ENCODE measurements at places on chromosomes 12 and 14.

DNA sequence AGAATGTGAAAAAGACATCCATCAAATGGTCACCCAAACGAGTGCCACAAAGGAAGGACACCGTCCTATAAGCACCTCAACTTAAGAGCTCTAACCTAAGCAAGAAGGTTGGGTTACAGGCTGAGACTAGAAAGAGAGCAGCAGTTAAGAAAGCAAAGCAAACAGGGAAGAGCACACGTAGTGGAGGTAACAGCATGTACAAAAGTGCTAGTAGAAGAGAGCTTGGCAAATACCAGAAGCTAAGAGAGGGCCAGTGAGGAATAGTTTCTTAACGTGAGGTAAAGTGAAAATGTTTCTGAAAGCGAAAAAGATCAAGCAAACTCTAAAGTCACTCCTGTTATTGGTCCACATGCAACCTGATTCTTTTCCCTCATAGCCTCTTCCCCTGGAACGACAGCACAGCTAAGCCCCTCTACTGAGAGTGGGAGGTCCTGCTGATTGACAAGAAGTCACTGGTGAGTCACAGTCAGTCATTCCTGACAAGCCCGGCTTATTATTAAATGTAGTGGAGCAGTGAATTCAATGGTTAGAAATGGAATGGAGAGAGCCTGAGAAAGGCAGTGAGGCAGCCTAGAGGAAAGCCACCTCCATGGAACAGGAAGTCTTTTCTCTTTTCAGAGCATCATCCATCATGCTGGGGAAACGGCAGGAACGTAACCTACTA lies 204.4 kb downstream of the SLC25A21 start:
- DNase-seq = no peak

DNA sequence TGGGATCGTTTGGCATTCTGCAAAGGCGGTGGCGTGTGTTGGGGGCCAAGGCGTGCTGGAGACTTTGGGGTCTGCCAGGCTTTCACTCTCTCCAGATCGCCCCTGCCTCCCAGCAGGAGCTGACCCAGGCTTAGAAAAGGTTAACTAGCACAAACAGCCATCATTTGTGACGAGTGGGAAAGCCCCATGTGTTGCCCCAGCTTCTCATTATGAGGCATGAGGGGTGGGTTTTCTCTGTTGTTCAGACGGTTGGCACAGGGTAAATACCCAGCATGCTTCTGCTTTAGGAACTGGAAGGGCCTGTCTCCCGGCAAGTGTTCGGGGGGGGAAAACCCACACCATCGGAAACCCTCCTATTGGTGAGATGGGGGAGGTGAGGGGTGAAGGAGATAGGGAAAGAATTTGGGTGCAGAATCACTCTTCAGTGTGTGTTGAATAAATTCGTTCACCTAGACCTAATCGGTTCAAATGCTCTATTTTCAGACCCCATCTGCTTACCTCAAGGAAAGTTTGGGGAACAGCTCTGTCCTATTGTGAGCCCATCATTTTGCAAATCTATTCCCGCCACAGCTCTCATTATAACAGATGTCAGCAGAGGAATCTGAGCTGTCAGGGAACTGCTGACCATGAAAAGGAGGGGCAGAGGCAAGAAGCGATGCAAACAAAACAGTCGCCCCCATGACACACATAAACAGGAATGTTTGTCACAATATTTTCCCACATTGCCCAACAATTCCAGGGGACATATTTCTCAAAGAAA lies 34.7 kb upstream of the C12orf42 start:
- DNase-seq = no peak

DNA sequence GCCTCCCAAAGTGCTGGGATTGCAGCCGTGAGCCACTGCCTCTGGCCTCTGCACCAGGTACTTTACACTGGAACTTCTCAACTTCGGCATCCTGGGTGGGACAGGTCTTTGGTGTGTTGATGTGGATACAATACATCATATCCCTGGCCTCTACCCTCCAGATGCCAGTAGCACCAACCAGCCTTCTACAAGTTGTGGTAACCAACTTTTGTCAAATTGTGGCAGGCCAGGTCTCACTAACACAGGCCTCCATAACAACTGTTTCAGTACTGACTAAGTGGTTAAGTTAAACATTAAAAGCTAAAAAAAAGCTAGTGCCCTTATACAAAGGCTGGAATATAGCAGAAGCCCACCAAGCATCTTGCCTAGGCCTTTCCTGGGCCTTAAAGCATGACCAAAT lies 232.9 kb downstream of the PCNX1 start:
- DNase-seq = no peak

DNA sequence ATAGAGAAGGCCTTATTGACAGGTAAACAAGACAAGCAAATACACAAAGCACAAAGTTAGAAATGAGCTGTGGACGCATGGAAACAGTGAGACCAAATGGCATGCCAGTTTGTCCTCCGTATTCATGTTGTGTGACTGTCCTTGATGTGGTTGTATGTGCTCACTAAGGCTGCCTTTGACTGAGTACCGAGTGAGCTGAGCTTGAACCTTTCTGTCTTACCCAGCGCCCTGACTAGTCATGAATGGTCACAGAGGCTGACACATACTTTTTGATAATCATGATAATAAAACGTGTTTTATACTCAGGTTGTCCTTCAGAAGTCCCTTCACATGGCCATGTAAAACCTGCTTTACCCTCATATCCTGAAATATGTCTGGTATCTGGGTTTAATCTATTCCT lies 553 bp upstream of the CATSPERB start:
- no peak for DNase-seq

DNA sequence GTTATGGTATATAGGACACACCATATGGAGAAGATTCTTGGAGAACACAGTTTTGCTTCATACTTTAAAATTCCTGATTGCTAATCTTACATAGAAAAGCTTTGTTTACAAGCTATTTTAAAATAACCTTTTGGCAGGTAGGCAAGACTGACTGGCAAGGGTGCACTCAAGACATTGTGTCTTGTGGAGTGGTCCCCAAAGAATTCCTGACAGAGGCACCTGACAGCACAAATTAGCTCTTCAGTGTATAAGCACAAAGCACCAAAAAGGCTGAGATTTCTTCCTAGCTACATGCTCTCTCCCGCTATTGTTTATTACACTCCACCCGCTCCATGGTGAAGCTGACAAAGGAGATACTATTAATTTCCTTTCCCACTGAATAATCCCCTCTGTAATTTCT lies 139.4 kb downstream of the MON2 start:
- no peak for DNase-seq

DNA sequence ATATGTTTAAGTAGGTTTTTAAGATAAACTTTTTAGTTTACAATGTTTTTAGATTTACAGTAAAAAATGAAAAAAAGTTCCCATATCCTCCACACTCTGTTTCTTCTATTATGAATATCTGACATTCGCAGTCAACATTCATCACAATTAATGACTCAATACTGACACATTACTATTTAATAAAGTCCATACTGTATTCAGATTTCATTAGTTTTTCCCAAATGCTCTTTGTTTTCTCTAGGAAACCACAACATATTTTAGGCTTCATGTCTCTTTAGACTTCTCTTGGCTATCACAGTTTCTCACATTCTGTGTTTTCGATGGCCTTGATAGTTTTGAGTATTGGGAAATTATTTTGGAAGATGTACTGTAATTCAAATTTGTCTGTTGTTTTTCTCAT lies 399.8 kb downstream of the SLC6A15 start:
- DNase-seq = no peak

- no peak for DNase-seq
These were observed 5.2 kb downstream of the MDM2 start for GRCh38 chr12:68813242-68813593.

DNA sequence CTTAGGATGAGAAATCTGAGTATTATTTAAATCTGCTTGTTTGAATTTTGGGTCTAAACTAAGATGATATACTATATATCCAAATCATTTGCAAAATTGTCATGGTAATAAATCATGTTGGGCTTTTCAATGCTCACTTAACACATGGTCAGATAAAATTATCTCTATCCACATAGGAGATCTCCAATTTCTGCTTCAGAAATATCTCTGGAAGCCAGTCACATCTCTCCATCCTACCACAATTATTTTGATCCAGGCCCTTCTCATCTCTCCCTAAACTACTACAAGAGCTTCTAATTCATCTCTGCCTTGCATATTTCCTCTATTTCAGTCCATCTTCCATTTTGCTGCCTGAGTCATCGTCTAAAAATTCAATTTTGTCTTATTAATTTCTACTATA lies 3.8 kb downstream of the DCN start:
- DNase-seq = no peak

GRCh38 chr14:86574778-86575129 lies 1044.8 kb downstream of the FLRT2 start:
- DNase-seq = no peak

DNA sequence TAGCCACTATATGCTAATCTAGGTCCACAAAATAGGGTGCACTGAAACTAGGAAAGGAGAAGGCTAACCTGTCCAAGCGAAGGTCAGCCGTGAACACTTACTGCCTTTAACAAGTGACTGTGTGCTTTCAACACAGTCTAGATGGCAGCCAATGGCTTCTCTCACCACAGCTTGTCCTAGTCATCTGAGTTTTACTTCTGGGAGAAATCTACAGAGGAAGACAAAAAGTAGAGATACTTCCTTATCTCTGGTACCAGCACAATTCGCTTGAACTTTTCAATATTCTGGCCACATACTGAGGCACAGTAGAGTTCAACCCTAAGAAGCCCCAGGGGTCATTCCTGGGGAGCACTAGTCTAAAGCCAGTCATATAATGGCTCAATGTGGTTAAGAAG lies 176.9 kb downstream of the BTG1 start:
- DNase-seq = no peak

- no peak for DNase-seq
These were observed 35.0 kb upstream of the CCND2 start for GRCh38 chr12:4238577-4238976.

- DNase-seq = no peak
These were observed 18.8 kb downstream of the CEP170B start for GRCh38 chr14:104883681-104884361.

DNA sequence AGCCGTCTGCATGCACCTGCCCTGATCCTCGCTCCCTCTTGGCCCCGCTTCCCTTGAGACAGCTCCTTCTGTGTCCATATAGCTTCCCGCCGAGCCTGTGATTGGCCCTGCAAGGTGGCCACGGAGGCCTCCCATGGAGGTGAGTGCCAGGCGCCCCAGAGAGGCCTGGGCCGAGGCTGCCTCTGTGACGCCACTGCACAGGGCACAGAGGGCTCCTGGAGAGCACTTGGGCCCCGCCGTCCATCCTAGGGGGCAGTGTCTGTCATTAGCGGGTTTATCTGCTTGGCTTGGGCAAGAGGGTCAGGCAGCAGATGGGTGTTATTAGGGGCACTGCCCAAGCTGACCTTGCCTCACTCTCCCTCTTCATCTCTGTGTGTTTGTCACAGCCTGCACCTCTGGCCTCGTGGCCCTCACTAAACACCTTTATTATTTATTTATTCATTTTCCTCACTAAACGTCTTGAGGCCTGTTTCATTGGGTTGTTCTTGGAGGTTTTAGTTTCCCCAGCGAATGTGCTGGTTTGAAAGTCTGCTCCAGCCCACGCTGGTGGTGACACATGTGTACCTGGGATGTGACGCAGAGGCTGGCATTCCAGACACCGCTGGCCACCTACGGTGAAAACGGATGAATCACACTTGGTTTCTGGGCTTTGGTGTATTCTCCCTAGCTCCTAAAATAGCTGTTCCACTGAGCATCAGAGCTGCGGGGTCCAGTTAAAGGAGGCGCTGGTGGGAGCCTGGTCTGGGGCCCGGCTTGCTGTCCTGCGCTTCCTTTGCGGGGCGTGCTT lies 5.9 kb downstream of the ZFYVE21 start:
- DNase-seq = no peak

DNA sequence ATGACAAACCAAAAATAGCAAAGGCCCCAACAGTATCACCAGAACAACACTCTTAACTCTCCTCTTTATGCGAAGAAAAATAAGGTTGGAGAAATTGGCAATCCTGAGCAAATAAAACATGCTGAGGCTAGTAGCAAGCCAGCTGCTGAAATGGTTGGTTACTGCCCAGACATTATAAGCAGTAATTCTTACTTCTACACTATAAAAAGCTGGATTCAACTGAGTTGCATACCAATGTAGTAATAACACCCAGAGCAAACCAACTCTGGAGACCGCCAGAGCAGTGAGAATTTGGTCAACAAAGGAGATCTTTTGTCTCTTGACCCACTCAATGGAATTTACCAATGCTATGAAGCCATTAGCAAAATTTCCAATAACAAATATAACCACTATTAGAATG lies 628 bp downstream of the TAS2R30 start:
- no peak for DNase-seq

DNA sequence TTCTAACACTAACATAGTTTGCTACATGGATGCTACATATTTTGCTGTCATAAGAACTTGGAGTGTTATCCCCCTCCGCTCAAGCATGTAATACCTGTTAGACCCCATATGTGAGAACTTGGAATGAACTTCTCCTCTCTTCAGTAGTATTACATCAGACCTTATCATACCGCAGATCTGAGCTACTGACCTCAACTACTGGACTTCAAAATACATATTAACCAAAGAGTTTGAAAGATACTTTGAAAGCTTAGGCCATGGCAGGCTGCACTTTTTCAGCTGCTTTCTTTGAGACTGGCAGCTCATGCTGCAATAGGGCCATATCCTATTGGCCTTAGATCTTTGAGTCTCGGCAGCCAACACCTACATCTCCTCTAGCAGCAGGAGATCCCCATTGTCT lies 74.8 kb downstream of the EEA1 start:
- no peak for DNase-seq

GRCh38 chr12:97763113-97763512 lies 300.5 kb downstream of the RMST start:
- DNase-seq = no peak

DNA sequence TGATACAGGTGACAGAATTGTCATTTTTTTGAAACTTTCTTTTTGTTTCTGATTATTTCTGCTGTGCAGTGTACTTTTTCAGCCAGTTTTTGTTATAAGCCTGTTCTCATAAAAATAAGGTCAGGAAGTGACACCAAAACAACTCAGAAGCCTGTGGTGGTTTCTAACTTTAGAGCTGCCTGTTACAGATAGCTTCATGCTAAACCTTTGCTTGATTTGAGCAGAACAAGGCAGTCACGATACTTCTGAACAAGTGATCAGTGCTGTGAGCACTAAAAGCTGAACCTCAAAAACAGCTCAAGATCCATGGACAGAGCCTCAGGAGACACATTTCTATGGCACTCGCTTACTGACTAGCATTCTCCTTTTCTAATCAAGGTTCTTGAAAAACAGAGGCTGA lies 82.0 kb downstream of the PRKCH start:
- no peak for DNase-seq

DNA sequence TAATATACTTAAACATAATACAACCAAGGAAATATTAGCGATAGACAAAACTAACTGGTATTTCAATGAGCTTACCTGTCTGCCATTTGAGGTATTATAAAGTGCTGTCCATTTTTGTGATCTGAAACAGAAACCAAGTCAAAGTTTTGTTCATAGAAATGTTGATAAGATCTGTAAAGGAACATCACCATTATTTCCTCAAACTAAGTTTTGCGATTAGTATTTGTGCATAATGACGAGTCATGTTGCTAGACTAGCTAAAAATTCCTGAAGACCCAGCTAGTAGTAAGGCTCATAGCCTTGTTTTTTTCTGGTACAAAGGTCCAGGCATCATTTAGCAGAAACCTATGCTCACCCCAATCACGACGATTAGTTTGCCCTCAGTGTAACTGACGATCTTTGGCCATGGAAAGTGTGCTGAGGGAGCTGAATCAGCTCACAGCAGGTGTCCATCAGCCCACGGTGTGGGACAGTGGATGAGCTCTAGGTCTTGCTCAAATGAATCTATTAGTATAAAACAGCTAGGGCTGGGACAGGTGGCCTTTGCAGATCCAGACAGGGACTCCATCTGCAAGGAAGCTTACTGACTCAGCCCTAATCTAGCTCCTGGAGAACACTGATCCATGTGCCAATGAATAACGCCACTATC lies 28.7 kb downstream of the GIT2 start:
- no peak for DNase-seq

Measured in stimulated activated CD4-positive, alpha-beta T cell treated with anti-CD3 and anti-CD28 coated beads, Interleukin-1b, Interleukin-23, amount 100 ng/mL, for 1 hour (primary cell).